Lung microvascular endothelial cell (primary cell): ENCODE measurements at places on chromosomes 3 and 15.

- DNase-seq: no peak
These were observed 7.5 kb downstream of the MORF4L1 start for GRCh38 chr15:78880242-78880533.

DNA sequence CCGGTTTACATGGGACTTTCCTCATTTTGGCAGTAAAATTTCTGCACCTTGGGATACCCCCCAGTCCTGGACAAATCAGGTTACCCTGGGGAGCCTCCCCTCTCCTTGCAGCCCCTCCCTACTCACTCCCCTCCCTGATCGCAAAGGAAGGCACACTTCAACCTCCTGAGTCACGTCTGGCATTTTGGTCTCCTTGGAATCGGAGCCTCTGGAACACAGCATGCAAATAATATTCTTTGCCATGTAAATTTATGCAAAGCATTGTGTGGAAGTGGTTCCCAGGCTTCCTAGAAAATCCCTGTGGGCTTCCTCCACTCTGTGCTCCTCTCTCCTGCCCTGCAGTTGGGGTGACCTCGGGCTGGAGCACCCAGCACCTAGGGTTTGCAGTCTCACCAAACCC is 11.6 kb downstream of the SCN5A start:
- DNase-seq: no peak

DNA sequence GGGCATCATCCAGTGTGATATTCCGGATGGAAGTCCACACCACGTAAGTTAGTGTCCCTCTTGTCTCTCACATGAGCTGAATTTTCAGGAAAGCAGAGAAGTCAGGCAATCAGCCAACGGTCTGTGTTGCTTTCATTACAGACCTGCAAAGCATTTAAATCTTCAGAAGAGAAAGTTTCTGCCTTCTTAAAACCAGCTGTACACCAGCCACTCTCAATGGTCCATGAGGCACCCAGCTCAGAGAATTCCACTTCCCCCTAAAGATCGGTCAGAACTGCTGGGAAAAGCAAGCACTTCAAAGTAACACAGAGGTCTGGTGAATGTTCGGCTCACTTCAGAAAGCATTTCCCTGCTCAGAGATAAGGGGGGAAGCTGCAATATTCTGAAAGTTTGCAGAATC is 903.7 kb downstream of the EPHA3 start:
- DNase-seq: no peak

DNA sequence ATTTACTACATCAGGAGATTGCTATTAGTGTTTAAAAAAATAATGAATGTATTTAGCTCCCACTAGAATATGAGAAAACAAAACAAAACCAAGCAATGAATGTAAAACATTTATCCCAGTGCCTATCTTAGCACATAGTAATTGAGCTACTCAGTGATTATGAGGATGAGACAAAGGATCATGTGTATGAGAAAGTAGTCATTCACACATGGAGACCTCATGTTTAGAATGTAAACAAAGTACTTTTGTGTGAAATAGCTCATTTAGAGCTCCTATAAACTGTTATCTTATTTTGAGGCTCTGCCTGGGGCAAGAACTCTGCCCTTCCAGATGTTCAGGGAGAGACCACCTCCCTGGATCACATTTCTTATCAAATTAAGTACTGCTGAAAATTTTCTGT is 236.8 kb downstream of the LRRN1 start:
- no peak for DNase-seq

DNA sequence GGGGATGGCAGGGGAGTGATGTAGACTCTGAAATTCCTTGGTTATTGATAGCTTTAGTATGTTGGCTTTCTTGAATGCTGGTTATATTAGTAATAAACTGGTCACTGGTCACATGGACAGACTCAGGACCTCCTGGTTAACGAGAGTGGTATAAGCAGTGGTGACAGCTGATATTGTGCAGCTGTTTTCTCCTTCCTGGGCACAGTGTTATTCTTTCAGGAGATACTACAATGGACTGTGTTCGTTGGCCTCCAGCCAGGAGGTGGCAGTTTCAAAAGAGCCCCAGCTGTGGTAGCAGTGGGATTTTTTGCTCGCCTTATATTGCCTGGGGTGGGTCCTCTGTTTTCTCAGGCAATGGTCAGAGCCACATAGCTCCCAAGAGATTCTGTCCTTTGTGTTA is 181.6 kb upstream of the RBMS3 start:
- DNase-seq: peak; percentile 5

DNA sequence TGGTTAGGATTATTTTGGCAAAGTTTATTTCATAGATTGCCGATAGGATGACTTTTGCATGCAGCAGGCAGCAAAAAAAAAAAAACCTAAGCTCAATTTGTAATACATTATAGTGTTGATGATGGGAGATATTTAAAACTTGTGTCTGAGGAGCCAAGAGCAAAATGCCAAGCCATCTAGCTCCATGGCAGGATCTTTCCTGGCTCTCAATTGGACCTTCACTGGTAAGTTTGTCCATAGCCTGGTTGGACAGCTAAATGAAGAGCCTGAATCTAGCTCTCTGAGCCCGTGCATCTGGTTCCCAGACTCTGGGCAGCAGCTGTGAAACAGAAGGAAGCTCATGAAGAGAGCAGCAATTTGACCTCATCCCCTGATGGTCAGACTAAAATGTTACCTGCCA is 17.5 kb downstream of the STAC start:
- DNase-seq: no peak

DNA sequence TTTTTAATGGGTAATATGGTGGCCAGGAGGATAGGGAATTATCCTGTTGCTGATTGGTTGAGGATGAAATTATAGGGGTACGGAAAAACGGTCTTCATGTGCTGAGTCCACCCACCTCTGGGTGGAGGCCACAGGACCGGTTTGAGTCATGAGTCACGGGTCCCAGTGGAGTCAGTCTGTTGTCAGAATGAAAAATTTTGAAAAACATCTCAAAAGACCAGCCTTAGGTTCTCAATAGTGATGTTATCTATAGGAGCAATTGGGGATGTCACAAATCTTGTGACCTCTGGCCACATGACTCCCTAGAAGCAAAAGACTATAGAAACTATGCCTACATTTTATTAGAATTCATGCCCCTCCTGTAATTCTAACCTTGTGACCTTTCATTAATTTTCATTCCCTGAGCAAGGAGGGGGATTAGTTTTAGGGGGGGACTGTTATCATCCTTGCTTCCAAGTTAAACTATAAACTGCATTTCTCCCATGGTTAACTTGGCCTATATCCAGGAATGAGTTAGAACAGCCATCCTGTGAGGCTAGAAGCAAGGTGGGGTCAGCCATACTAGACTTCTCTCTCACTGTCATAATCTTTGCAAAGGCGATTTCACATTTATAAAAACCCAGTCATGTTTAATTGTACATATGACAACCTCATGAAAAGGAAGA is 101.2 kb downstream of the TCF12 start:
- peak; percentile 56 for DNase-seq

DNA sequence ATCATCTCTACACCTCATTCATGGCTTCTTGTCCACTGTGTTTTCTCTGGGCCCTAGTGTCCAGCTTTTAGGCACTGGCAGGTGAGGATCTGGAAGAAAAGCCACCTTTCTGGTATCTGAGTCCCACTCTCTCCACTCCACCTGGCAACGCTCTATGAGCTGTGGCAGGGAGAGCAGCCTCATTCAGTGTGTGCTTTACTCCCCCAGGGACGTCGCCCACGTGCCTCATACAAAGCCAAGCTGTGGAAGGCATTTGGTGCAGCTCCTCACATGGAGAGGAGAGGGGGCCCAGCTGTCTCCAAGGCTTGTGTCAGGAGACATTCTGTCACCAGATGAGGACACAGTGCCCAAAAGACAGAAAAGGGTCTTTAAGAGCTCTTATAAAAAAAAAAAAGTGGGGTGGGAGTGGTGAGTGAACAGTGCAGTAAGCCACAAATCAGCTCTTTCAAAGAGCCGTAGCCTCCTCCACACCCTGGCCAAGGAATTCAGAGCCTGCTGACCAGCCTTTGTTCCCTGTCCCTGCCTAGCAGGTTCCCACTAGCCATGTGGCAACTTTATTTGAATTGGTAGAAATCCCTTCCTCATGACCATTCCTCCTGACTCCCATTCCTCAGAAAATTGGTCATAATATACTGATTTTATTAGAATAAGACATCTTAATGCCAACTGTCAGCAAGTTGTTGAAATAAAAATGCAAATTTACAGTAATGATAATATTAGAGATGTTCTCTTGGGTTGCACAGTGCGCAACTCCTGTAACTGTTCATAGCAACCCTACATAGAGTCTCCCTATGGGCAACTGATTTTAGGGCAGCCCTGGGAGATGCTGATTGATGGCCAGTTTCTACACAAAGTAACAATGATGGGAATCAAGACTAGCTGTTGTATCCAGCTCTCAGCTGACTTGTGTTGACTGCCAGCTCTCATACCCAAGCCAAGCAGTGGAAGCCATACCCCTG is 29.5 kb downstream of the GALNT15 start:
- no peak for DNase-seq

- no peak for DNase-seq
These were observed 320.9 kb upstream of the RASGRP1 start for GRCh38 chr15:38885471-38885952.

DNA sequence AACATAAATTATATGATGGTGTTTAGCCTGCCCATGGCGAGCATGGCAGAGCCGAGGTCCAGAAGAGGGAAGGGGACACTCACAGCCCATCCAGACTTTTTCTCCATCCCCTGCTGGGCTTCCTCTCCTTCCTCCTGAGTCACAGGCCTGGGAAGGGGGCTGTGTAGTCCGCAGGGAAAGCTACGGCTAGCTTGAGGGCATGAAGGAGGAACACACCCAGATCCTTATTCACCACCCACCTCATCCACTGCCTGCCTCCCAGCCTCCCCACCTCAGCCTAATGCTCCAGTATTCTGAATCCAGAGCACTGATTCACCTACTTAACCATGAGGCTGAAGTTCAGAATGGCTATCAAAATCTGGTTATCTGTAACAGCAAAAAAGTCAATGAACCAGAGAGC is 97.8 kb downstream of the OXNAD1 start:
- no peak for DNase-seq

- DNase-seq: no peak
These were observed 28.8 kb downstream of the CYP8B1 start for GRCh38 chr3:42846685-42847522.

DNA sequence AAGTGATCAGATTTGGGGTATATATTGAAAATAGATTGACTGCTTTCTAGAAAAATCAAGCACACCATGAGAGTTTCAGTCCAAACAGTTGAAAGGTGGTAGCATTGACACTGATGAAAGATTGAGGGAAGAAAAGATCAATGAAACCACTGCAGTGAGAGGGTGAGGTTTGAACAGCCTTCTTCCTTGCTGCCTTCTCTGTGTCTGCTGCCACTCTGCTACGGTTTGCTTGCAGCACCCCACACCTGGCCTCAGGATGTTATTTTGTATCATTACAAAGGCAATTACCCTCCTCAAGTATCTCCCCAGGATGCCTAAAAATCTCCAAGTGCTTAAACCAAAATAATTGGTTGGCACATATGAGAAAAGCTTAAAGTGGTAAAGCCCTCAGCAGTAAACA is 683.6 kb upstream of the ARPP21 start:
- DNase-seq: no peak

- DNase-seq: no peak
These were observed 15.1 kb upstream of the TMEM158 start for GRCh38 chr3:45241206-45241605.

- DNase-seq: peak; percentile 6
These were observed 15.4 kb downstream of the IGSF10 start for GRCh38 chr3:151445273-151446001.

- DNase-seq: no peak
These were observed 103.2 kb downstream of the SST start for GRCh38 chr3:187567021-187567420.

DNA sequence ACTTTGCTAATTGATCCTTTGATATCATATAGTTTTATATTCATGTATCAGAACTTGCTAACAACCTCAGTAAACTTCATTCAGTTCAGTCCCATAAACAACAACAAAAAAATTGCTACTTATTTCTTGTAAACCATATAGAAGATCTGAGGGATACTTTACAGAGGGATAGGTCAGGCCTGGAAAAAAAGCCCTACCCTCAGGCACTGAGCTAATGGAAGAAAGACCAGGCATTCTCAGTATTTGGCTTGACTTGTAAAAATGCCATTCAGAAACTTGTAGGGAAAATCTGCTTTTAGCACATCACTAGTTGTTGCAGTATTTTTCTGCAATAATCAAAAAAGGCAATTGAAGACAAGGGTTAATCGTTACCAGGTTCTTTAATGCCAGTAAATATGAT is 33.1 kb downstream of the ARMC8 start:
- DNase-seq: no peak

GRCh38 chr15:74240002-74240568 is 4.0 kb downstream of the CCDC33 start:
- DNase-seq: peak; percentile 82

- DNase-seq: no peak
These were observed 4.6 kb downstream of the PPM1M start for GRCh38 chr3:52250122-52250521.

DNA sequence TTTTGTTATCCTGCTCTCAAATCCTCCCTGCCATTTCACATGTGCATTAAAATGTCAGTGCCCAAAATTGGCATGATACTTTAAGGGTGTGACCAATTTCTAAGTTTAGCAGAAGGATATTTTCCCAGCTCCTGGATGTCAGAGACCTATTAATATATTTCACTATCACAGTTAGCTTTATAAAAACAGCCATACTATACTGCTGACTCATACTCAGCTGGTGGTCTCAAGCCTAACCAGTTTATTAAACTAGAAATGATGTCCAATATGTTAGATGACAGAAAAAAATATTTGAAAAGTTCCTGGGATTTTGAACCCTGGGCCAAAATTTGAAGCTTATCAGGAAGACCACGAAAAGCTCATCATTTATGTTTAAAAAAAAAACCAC is 60.9 kb upstream of the ZNF280D start:
- DNase-seq: no peak
